Fibroblast of villous mesenchyme (primary cell): ENCODE measurements at places on chromosomes 16 and 17. TPM values are rescaled to one million over a fixed set of nuclear protein-coding genes. Genes with fewer than 3 reads are reported as not detected.

The EVPL gene
- under 0.01 and 0.43 TPM in 2 replicates for total RNA-seq

- no peak for DNase-seq
These were observed 24.3 kb upstream of the CDH15 start for GRCh38 chr16:89147085-89147817.

GRCh38 chr16:28218109-28218508 lies 6.3 kb upstream of the XPO6 start:
- DNase-seq, result peak; percentile 74

GRCh38 chr16:81350306-81350615 lies 35.5 kb downstream of the GAN start:
- peak; percentile 28 for DNase-seq

DNA sequence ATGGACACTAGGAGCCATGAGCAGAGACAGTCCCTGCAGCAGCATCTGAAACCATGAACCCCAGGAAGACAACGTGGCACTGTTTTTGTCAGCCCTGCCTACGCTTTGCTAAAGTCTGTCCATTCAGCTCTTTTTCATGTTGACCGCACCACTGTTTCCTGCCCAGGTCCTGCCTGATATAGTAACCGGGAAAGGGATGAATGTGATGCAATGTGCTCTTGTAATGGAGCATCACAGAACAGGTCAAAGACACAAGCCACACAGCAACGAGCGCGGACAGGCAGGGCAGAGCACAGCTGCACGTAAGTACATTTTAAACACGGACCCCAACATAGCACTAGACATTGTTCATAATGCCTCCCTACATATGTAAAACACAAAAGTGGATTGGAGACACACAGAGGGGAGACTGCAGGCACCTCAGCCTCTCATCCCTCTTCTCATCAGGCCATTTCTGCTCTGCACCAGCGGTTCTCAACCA lies 16.9 kb upstream of the TNFRSF13B start:
- peak; percentile 20 for DNase-seq

- DNase-seq, result peak; percentile 95
These were observed 109.9 kb downstream of the METRNL start for GRCh38 chr17:83189044-83190003.

DNA sequence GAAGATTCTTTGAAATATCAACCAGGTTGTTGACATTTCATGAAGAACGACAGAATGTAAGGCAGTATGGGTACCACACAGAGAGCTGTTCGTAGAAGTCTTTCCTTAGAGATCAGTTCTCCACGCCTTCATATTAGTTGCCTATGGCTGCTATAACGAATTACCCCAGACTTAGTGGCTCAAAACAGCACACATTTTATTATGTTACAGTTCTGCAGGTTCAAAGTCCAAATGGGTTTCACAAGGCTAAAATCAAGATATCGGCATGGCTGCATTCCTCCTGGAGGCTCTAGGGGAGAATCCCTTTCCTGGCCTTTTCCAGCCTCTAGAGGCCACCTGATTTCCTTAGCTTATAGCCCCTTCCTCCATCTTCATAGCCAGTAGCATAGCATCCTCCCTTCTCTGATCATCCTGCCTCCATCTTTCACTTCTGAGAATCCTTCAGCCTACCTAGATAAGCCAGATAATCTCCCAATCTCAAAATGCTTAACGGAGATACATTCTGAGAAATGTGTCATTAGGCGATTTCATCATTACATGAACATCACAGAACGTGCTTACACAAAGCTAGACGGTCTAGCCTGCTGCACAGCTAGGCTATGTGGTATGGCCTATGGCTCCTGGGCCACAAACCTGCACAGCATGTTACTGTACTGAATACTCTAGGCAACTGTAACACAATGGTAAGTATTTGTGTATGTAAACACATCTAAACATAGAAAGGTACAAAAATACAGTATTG lies 26.0 kb downstream of the ERCC4 start:
- DNase-seq, result no peak

- DNase-seq, result no peak
These were observed 16.7 kb downstream of the RFFL start for GRCh38 chr17:35046740-35047283.

- DNase-seq, result peak; percentile 55
These were observed 40.7 kb downstream of the TBX4 start for GRCh38 chr17:61492759-61493526.

DNA sequence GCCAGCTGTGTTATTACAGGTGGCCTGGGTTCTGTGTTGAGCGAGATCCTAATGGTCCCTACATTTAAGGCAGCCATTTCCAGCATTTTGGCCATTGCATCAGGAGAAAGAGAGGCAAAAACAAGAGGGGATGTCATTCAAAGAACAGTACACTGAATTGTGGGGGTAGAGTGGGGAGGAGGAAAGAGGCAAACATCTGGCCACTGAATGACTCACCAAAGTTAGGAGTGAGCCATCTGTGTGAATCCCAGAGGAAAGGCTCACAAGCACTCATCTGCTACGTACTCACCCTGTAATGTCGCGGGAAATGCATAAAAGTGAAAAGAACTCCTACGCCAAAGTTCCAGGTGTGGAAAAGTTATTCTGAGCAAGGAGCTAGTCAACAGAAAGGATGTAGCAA lies 16.7 kb downstream of the KRABD2 start:
- peak; percentile 93 for DNase-seq

GRCh38 chr17:60106340-60107059 lies 27.8 kb upstream of the HEATR6 start:
- peak; percentile 52 for DNase-seq

DNA sequence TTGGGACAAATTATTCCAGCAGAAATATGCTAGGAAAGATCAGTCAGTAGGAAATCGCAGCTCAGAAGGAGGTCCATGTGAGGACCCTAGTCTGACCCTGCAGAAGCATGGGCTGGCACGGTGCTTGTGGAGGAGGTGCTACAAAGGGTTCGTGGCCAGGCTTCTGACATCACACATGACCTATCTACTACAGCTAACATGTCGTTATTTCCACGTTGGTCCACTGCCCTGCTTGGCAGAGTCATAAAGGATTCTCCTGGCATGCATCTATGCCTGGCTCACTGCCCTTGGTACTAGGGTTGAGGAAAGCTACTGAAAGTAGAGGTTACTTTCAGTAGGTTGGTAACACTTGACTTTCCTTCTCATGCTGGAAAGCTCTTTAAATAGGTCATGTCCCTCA lies 118.1 kb upstream of the SHISA6 start:
- DNase-seq, result no peak

GRCh38 chr17:45429339-45430005 lies 3.2 kb downstream of the ARHGAP27 start:
- no peak for DNase-seq
